ENCODE measurements at places on chromosomes 5 and 9.

- DNase-seq = no peak
Observed at GRCh38 chr9:127132375-127132774, 9.9 kb upstream of the ANGPTL2 start.

DNA sequence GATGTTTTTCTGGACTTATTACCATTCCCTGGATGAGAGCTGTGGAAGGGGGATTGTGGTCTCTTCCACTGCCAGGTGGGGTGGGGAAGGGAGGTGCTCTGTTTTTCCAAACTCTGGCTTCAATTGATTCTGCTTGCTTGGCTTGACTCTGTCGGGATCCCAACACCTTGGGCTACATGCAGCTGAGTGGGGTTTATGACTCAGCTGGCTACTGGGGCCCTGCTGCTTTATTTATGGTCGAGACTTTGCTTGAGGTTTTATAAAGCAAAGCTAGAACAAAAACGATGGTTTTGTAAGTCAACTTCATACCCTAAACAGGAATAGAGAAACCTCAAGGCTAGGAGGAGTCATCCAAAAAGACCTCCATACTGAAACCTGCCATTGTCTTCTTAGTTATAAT lies 76.3 kb downstream of the AOPEP start:
- no peak for DNase-seq

GRCh38 chr5:5327126-5327525 lies 95.4 kb upstream of the ICE1 start:
- no peak for DNase-seq

DNA sequence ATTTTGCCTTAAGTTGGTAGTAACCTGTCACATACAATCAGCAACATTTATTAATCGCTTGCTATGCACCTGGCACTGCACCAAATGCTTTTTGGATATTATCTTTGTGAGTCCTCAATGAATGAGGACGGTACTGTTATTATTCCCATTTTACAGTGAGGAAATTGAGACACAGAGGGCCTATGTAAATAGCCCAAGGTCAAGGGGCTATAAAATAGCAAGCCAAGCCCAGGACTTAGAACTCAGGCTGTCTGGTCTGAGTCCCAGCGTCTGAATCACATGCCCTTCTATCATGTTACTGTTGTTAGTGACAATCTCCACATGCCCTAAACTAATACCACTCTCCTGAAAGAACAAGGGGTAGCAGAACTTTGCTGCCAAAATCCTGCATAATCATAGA lies 60.0 kb downstream of the ERAP1 start:
- no peak for DNase-seq

DNA sequence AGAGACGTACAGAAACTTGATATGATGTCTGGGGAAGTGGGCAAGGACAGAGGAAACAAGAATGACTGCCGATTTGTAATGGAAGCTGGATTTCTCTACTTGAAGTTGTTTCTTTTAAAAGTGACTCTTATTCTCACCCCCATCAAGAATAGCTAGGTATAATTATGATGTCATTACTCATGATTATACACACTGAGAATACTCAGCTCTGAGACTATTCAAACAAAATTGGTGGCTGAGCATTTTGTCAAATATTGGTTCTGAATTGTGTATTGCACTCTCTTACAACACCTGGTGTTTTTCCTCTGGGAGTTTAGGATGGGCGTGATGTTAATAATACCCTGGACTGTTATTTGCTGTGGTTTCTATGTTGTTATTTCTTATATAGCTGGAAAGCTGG lies 46.3 kb downstream of the MAST4 start:
- no peak for DNase-seq

Data from C1 segment of cervical spinal cord (tissue), 14 donors.